Stomach (tissue), 19 donors: ENCODE measurements at places on chromosomes 11 and 22. TPM values are rescaled to one million over a fixed set of nuclear protein-coding genes. Genes with fewer than 3 reads are reported as not detected.

- H3K27ac ChIP-seq: no peak overlapping the region
- DNase-seq: no peak
- H3K27me3 ChIP-seq: peaks cover 3% of the 10 kb centered on the region
- H3K4me3 ChIP-seq: no peak overlapping the region
- H3K36me3 ChIP-seq: no peaks in the 10 kb centered on the region
These were observed 44.6 kb downstream of the SEZ6L start for GRCh38 chr22:26213826-26214225.

DNA sequence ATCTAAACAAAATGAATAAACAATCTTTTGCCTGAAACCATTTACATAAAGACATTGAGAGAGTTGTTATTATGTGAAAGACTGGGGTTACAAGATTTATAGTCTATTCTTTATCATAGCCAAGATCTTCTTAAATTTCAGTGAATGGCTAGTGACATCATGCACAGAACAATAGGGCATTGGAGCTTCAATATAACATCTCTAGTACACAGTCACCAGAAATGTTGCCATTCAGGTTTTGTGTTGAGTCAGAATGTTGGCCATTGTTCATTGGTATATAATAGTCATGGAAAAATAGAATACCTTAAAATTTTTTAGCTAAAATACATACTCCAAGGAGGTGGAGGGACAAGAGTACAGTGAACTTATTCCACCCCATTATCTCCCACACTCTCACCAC lies 44.3 kb downstream of the SLC5A12 start:
- no peaks in the 10 kb centered on the region for H3K4me1 ChIP-seq
- DNase-seq: no peak
- H3K4me3 ChIP-seq: no peak overlapping the region
- H3K27ac ChIP-seq: no peak overlapping the region

GRCh38 chr11:70473873-70474690 lies 75.8 kb downstream of the CTTN start:
- H3K36me3 ChIP-seq: peaks cover 9% of the 10 kb centered on the region
- H3K4me1 ChIP-seq: no peaks in the 10 kb centered on the region
- no peaks in the 10 kb centered on the region for H3K27me3 ChIP-seq

Gene OR52H1
- 21.0 TPM for total RNA-seq

Gene LRRC10B
- total RNA-seq: not detected

DNA sequence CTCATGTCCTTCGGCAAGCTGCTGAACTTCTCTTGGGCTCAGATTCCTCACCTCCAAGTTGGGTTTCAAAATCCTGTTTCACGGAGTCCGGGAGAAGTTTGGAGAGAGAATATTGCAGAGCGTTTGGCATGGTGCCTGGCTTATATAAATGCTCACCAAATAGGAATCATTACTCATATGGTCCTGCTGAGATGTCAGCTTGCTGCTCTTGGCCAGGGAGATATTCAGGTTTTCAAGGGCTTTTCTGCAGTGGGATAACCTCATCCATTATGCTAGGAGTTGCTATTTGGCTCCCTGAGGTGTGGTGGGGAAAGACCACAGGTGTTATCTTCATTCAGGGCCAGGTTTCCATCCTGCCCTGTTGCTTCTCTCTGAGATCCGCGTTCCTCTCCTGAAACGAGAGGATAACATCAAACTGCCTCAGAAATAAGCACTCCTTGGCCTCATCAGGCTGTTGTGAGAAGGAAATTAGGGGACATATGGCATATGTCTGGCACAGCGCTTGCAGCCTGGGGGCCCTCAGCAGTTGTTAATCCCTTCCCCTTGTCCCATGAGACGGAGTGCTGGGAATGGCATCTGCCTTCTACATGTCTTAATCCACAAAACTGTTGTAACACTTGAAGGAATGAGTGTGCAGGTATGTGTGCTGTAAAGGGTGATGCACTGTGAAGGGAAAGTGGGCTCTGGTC lies 29.9 kb upstream of the ACER3 start:
- H3K27me3 ChIP-seq: peaks cover 6% of the 10 kb centered on the region
- H3K4me1 ChIP-seq: peaks cover 2% of the 10 kb centered on the region
- H3K36me3 ChIP-seq: no peaks in the 10 kb centered on the region

DNA sequence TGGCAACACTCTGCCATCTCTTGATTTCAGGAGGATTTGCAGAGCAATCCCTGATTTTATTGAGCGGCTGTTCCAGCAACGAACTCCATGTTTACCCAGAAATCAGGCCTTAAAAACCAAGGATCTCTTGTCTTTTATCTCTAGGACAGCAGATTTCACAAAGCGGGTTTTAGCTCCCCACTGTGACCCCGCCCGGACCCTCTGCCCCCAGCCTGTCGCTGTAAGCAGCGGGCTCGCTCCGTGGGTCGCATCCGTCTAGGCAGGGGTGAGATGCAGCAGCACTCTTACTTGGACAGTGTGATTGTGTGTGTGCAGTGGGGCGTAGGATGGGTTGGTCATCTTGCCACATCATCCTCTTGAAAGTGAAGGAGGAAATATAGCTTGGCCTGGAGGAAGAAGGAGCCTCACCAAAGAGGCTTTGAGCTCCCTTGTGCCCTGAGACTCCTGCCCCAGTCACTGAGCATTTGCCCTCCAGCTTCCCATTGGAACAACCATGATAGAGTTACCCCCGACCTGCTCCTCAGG lies 189.2 kb upstream of the TBCEL start:
- no peak overlapping the region for H3K27ac ChIP-seq
- no peaks in the 10 kb centered on the region for H3K27me3 ChIP-seq
- no peaks in the 10 kb centered on the region for H3K36me3 ChIP-seq
- no peak overlapping the region for H3K4me3 ChIP-seq
- DNase-seq: no peak

- H3K36me3 ChIP-seq: no peaks in the 10 kb centered on the region
- H3K27ac ChIP-seq: no peak overlapping the region
- H3K4me3 ChIP-seq: no peak overlapping the region
- no peaks in the 10 kb centered on the region for H3K27me3 ChIP-seq
- peaks cover 24% of the 10 kb centered on the region for H3K4me1 ChIP-seq
- no peak for DNase-seq
These were observed 38.3 kb downstream of the PC start for GRCh38 chr11:66919923-66920322.

Gene TRPC6
- total RNA-seq: 2.9 TPM

GRCh38 chr11:63614136-63614671 lies at the start of gene PLAAT3:
Gene PLAAT3, minus strand, starts transcription at chr11:63614433. Its CDS starts 419 bp downstream, at chr11:63614014.
- DNase-seq: peak; percentile 85
- H3K27ac ChIP-seq: peak within 1 kb of the TSS; percentile 82
- H3K4me1 ChIP-seq: peaks cover 46% of the 10 kb centered on the region
- peak within 1 kb of the TSS; percentile 56 for H3K4me3 ChIP-seq
